Coronary artery (tissue), 2 donors: ENCODE measurements at places on chromosomes 12 and 14.

- no peak for DNase-seq
These were observed 2.6 kb downstream of the BCL7A start for GRCh38 chr12:122024132-122024785.

- DNase-seq: no peak
These were observed 30.0 kb upstream of the SLC38A4 start for GRCh38 chr12:46855760-46856159.

DNA sequence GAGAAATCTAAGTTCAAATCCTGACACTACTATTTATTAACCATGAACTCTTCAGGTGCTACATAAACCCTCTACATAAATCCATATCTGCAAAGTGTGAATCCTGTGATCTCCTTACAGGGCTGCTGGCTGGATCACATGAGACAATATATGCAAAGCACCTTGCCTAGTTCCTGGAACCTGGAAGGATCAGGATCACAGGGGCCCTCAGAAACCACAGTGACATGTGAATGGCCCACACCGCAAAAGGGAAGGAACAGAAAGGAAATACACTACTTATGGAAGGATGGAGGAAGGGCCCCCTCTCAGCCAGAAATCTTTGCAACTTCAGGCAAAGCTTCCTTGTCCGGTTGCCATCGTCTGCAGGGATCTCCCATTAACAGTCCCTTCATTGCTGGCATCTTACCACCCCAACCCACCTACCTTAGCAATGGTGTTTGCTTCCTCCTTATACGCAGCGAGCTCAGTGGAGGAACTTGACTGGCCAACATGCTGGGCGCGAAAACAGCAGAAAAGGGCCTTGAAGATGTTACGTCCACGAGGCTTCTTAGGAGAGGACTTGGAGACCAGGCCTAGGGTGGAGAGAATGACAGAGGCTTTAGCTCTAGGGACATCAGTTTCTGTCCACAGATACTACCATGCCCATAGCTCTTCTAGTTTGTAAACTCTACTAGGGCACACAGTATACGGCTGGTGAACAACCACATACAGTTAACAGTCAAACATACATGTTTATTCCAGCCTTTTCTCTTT is 10.7 kb upstream of the AVIL start:
- DNase-seq: no peak

DNA sequence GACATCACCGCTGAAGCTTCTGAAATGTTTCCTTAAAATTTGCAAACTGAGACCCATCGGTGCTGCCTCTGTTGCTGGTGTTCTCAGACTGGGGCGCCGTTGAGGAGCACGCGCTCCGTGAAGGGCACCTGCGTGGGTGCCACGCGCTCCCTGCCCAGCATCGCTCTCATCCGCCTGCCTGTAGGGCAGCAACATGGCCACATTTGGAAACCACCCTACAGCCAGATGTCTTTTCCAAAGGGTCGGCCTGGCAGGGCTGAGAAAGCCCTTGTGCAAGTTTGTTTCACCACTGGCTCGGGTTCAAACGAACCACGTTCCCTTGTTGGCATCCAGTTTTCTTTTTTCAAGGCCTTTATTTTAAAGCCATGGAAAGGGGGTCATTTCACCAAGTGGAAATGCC is 13.9 kb downstream of the ADGRD1 start:
- DNase-seq: peak; percentile 49

DNA sequence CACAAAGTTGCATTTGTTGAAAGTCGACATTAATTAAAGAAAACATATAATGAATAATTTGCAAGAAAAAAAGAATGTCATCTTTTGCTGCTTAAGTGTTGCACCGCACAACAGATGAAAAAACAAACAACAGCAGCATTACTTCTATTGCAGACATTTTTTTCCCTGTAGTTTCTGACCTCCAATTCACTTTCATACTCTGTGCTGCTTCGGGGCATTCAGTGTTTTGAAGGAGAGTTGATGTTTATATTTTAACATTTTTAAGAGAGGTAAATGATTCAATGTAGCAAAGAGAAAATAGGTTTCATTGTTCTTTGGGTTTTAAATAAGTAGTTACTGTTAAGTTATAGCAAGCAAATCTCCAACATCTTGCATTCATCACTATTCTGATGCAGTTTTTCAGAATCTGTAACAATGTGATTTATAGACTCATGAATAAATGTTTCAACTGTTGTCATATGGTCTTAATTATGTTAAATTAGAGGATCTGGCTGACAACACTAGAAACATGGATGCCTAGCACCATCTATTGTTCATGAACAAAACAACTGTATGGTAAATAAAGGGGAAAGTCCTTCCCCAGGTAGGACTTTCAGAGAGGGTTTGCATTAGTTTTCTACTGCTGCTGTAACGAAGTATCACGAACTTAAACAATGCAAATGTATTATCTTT is 168.1 kb downstream of the BCAT1 start:
- no peak for DNase-seq

- DNase-seq: peak; percentile 94
These were observed 1.3 kb upstream of the IGFBP6 start for GRCh38 chr12:53096089-53096741.

GRCh38 chr14:76720382-76720813 is 40.9 kb upstream of the VASH1 start:
- no peak for DNase-seq

GRCh38 chr12:93722835-93723567 is 45.8 kb downstream of the CRADD start:
- no peak for DNase-seq

DNA sequence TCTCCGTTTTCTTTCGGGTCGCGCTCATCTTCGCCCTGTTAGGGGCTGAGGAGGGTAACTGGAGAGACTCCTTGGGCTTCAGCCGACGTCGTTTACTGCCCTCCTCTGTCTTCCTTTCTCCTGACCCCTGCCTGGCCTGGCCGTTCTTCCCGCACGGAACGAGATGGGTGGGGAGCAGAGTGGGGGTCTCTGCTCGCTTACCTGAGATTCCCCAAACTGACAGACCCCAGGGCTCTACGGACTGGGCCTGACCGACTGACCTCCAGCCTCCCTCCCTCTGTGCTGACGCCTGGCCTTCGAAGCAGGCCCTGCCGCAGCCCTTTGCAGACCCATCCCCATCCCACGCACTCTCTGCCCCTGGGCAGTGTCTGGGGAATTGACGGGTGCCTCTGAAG is 439 bp downstream of the GOLGA5 start:
- DNase-seq: no peak

DNA sequence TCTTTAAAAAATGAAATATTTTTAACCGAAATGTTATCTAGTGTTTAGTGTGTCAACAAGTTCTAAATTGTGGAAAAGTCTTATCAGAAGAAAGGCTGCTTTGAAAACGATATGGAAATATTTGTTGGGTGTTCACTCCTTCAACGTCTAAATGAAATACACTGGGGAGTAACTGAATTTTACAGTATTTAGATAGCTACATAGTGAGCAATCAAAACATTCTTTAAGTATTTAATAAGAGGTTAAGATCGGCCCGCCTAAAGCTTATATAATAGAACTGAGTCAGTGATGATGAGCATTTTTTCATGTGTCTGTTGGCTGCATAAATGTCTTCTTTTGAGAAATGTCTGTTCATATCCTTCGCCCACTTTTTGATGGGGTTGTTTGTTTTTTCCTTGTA is 228.3 kb downstream of the RAD51B start:
- no peak for DNase-seq

GRCh38 chr12:96049101-96049500 is 13.7 kb upstream of the LTA4H start:
- DNase-seq: no peak

DNA sequence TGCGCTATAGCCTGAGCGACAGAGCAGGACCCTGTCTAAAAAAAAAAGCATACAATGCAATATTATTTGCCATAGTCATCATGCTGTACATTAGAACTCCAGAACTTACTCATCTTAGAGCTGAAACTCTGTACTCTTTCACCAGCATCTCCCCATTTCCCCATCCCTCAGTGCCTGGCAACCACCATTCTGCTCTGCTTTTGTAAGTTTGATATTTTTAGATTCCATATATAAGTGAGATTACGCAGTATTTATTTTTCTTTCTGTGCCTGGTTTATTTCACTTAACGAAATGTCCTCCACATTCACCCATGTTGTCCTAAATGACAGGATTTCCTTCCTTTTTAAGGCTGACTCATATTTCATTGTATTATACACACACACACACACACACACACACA is 121.8 kb downstream of the BBS10 start:
- DNase-seq: no peak

- DNase-seq: no peak
These were observed 42.6 kb downstream of the LIMA1 start for GRCh38 chr12:50240792-50241114.

- no peak for DNase-seq
These were observed 13.5 kb downstream of the AMN1 start for GRCh38 chr12:31715283-31715825.

DNA sequence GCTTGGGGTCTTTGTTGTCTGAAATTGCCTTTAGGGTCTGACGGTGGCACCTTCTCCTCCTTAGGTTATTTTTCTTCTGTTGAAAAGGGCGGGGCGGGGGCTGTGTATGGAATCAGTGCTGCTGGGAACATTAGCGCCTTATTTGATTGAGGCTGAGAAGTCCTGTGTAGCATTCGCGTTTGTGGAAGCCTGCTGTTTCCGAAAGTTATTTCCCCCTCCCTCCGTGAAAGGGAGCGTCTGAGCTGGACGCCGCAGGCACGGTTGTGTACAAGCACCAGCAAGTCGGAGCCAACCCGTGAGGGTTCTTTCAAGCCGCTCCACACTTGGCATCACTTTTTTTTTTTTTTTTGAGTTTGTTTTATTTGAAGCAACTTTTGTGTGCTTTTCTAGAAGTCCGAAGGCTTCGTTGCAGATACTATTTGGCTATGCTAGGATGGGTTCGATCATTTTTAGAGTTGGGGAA is 1.1 kb downstream of the SYNE2 start:
- DNase-seq: peak; percentile 76

GRCh38 chr14:98927986-98928385 is 344.0 kb downstream of the BCL11B start:
- DNase-seq: no peak

GRCh38 chr12:608413-608812 is 54.8 kb downstream of the NINJ2 start:
- no peak for DNase-seq

- DNase-seq: no peak
These were observed 19.5 kb downstream of the PIGH start for GRCh38 chr14:67580336-67581171.

DNA sequence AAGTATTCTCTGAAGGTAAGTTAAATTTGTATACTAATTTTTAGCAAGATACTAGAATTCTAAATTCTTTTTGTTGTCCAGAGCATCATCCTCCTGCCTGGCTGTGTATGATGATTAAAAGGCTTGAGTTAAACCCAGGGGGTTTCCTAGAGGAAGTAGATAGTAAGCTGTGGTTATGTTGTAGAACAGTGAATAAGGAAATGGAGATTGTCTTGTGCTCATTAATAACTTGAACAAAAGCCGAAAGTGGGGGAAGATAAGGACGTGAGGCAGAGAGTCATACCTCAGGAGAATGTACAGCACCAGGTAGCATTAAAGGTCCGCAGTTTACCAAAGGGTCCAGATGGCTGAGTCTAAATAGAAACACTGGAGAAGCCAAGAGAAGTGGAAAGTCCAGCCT is 42.0 kb downstream of the CKB start:
- no peak for DNase-seq

GRCh38 chr12:126219654-126220279 is 1154.5 kb downstream of the AACS start:
- DNase-seq: no peak

GRCh38 chr12:102965281-102966155 is 8.0 kb downstream of the ASCL1 start:
- no peak for DNase-seq

- DNase-seq: no peak
These were observed 138.3 kb downstream of the PLXNC1 start for GRCh38 chr12:94286583-94287244.

- no peak for DNase-seq
These were observed 25.2 kb upstream of the NCOR2 start for GRCh38 chr12:124592481-124593160.

GRCh38 chr12:113109872-113110599 is 25.5 kb downstream of the RASAL1 start:
- DNase-seq: no peak

- no peak for DNase-seq
These were observed 18.7 kb upstream of the NOS1 start for GRCh38 chr12:117380083-117380482.

GRCh38 chr12:107318556-107318805 is 225.1 kb upstream of the CRY1 start:
- no peak for DNase-seq

- DNase-seq: no peak
These were observed 15.1 kb downstream of the ABHD4 start for GRCh38 chr14:22613106-22613695.

- no peak for DNase-seq
These were observed 42.4 kb upstream of the CLMN start for GRCh38 chr14:95362138-95362494.

GRCh38 chr12:1872448-1872847 is 46.0 kb downstream of the CACNA2D4 start:
- peak; percentile 36 for DNase-seq

- no peak for DNase-seq
These were observed 263.2 kb upstream of the NPAS3 start for GRCh38 chr14:32675433-32675832.
